ENCODE measurements at places on chromosomes 3 and 15. TPM values are rescaled to one million over a fixed set of nuclear protein-coding genes. Genes with fewer than 3 reads are reported as not detected.

DNA sequence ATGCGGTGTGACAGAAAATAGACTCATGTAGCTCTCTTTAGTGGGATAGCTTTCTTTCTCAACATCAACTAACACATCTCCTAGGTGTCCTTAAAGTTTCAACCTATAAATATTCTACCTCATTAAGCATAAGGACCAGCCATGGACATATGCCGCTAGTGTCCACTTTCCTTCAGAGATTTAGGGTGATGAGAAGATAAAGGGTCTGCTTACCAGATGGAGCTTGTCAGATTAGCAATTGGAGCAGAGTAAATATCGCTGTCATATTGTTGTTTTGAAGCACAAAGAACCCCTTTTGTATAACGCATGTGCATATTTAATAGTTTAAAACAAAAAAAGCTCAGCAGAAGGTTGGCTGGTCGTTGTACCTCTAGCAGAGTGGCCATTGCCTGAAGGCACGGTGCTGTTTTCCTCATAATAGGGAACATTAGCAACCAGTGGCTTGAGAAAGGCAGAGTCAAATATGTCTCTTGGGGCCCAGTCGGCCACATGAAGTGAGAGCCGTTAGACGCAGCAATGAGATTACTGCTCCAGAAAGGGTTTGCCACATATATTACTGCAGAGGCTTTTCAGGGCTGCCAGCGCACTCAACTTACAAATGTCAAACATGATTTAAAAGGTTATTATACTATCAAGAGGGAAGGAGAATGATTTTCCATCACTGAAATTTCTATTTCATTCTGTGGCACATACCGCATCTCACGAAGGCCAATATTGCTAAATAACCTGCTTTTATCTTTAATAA is 264.2 kb downstream of the ROBO2 start:
- no peak overlapping the region for H3K27ac ChIP-seq
- no peak for DNase-seq
- H3K27me3 ChIP-seq, result no peaks in the 10 kb centered on the region
- no peaks in the 10 kb centered on the region for H3K36me3 ChIP-seq
- no peaks in the 10 kb centered on the region for H3K4me1 ChIP-seq

The KNSTRN gene
- 56.2 TPM for total RNA-seq

The PLSCR2 gene
- total RNA-seq, result not detected

The EFHB gene
- total RNA-seq, result 0.79 TPM

GRCh38 chr3:68139897-68140296 is 485.5 kb upstream of the SUCLG2 start:
- H3K4me1 ChIP-seq, result no peaks in the 10 kb centered on the region
- H3K4me3 ChIP-seq, result no peak overlapping the region
- no peaks in the 10 kb centered on the region for H3K36me3 ChIP-seq
- H3K27ac ChIP-seq, result no peak overlapping the region
- no peaks in the 10 kb centered on the region for H3K27me3 ChIP-seq
- no peak for DNase-seq

- no peak for DNase-seq
- H3K36me3 ChIP-seq, result no peaks in the 10 kb centered on the region
- no peaks in the 10 kb centered on the region for H3K4me1 ChIP-seq
These were observed 209.5 kb downstream of the PLOD2 start for GRCh38 chr3:145951441-145951840.

The PPP1R14D gene
- total RNA-seq, result not detected

DNA sequence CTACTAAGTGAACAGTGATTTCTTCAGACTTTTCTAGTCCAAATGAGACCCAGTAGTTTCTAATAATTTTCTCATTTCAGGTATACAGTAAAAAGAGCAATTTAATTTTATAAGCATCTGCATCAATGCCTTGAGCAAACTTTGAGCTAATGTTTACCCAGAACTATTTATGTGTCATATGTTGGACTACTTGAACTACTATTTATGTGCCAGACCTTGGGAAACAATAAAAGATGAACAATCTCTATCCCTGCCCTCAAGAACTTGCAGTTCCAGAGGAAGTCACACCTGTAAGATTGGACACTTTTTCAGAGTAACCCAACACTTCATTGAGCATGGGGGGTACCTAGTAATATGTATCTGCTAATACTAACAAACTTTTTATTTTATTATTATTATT is 2.3 kb upstream of the UBE3A start:
- H3K27me3 ChIP-seq, result peaks cover 2% of the 10 kb centered on the region
- peaks cover 3% of the 10 kb centered on the region for H3K36me3 ChIP-seq
- DNase-seq, result no peak
- no peak overlapping the region for H3K4me3 ChIP-seq
- peaks cover 12% of the 10 kb centered on the region for H3K4me1 ChIP-seq

- H3K27ac ChIP-seq, result no peak overlapping the region
- no peaks in the 10 kb centered on the region for H3K36me3 ChIP-seq
- peaks cover 13% of the 10 kb centered on the region for H3K27me3 ChIP-seq
These were observed 139.3 kb upstream of the HES1 start for GRCh38 chr3:193996641-193997089.

DNA sequence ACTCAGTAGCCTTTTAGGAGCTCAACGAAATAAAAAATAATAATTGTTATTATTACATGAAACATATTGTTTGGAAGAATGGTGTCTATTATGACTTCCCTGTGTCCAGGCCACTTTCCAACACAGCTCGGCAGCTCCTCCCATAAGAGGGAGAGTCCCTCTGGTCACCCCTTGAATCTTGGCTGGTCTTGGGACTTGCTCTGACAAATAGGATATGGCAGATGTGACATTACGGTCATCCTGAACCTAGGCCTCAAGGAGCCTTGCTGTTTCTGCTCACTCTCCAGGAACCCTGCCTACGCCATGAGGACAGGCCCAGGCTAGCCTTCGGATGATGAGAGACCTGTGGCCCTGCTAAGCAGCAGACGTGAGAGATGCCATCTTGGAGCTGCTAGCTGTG is 71.8 kb downstream of the OXNAD1 start:
- peaks cover 58% of the 10 kb centered on the region for H3K4me1 ChIP-seq
- H3K36me3 ChIP-seq, result peaks cover 47% of the 10 kb centered on the region
- no peaks in the 10 kb centered on the region for H3K27me3 ChIP-seq
- H3K4me3 ChIP-seq, result no peak overlapping the region
- H3K27ac ChIP-seq, result peak overlapping the region; percentile 63
- DNase-seq, result no peak

GRCh38 chr3:55198554-55198953 is 270.7 kb upstream of the LRTM1 start:
- peaks cover 2% of the 10 kb centered on the region for H3K27me3 ChIP-seq
- no peaks in the 10 kb centered on the region for H3K36me3 ChIP-seq
- no peak for DNase-seq
- no peak overlapping the region for H3K4me3 ChIP-seq

The PXYLP1 gene
- 12.2 TPM for total RNA-seq

GRCh38 chr15:67836477-67836876 is 3.4 kb downstream of the RNU6-1 start:
- H3K4me1 ChIP-seq, result peaks cover 39% of the 10 kb centered on the region
- no peak overlapping the region for H3K27ac ChIP-seq
- peak overlapping the region; percentile 55 for H3K4me3 ChIP-seq
- H3K27me3 ChIP-seq, result peaks cover 35% of the 10 kb centered on the region
- peaks cover 3% of the 10 kb centered on the region for H3K36me3 ChIP-seq
- DNase-seq, result peak; percentile 66

- H3K4me1 ChIP-seq, result no peaks in the 10 kb centered on the region
- no peaks in the 10 kb centered on the region for H3K36me3 ChIP-seq
- no peak within 1 kb of the TSS for H3K27ac ChIP-seq
- peaks cover 30% of the 10 kb centered on the region for H3K27me3 ChIP-seq
- no peak within 1 kb of the TSS for H3K4me3 ChIP-seq
These were observed at the start of gene KY for GRCh38 chr3:134650431-134651346. KY (minus strand) TSS chr3:134651022; CDS start chr3:134650960, 62 bp downstream.

Measured in activated CD4-positive, alpha-beta T cell treated with anti-CD3 and anti-CD28 coated beads for 36 hours (primary cell).